ENCODE measurements at places on chromosomes 1 and 21. TPM values are rescaled to one million over a fixed set of nuclear protein-coding genes. Genes with fewer than 3 reads are reported as not detected.

DNA sequence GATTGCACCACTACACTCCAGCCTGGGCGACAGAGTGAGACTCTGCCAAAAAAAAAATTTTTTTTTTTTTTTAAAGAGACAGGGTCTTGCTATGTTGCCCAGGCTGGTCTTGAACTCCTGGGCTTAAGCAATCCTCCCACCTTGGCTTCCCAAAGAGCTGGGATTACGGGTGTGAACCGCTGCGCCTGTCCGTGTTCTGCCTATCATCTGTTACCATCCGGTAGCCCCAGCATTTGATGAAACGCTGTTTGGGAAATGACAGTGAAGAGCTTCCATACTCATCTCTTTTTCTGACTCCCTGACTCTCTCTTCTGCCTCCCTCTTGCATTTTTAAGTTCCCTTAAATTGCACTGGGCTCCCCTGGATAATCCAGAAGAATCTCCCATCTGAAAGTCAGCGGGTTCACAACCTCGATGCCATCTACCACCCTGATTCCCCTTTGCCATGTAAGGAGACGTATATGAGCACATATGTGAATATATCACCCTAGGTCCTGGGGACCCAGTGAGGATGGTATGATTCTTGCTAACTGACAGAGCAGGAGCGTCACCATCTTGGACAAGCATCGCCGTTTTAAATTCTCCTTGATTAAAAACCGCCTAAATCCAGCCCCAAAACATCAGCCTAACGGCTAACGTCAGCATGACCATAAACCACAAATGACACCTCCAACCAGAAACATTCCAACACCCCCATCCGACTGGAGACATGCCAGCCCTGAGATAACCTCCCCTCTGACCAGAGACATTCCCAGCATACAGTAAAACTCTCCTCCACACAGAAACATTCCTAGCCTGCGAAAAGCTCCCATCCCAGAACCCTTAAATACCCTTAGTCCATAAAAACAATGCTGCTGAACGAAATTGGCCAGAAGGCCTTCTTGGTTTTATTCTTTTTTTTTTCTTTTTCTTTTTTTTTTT is 12.4 kb downstream of the TNFRSF8 start:
- DNase-seq: peak; percentile 71

GRCh38 chr1:229388897-229389580 is 44.9 kb downstream of the ACTA1 start:
- DNase-seq: no peak

DNA sequence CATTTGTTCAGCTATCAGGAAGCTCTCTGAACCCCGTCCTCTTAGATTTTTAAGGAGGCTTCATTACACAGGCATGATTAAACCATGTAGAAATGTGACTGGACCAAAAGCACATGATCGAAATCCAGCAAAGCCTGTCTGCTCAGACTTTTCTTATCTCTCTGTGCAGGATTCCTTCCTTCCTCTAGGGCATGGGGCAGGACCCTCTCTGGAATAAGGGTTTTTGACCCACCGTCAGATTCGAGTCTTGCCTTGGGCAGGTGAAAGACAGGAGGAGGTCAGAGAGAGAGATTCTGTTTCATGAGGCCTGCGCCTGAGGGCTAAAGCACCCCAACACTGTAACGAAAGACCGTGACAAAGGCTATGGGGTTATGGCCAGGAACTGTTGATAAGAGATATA is 136.8 kb downstream of the RHOU start:
- no peak for DNase-seq

CLK2 gene
- 21.6 TPM for total RNA-seq

- no peak for DNase-seq
Measured at GRCh38 chr1:57843760-57844159, 419.9 kb upstream of the DAB1 start.

GNG4 gene
- total RNA-seq: 1.1 TPM

GRCh38 chr21:46215436-46216131 is 13.0 kb downstream of the LSS start:
- no peak for DNase-seq

GRCh38 chr21:34881421-34881820 is 167.7 kb downstream of the RUNX1 start:
- DNase-seq: no peak

DNA sequence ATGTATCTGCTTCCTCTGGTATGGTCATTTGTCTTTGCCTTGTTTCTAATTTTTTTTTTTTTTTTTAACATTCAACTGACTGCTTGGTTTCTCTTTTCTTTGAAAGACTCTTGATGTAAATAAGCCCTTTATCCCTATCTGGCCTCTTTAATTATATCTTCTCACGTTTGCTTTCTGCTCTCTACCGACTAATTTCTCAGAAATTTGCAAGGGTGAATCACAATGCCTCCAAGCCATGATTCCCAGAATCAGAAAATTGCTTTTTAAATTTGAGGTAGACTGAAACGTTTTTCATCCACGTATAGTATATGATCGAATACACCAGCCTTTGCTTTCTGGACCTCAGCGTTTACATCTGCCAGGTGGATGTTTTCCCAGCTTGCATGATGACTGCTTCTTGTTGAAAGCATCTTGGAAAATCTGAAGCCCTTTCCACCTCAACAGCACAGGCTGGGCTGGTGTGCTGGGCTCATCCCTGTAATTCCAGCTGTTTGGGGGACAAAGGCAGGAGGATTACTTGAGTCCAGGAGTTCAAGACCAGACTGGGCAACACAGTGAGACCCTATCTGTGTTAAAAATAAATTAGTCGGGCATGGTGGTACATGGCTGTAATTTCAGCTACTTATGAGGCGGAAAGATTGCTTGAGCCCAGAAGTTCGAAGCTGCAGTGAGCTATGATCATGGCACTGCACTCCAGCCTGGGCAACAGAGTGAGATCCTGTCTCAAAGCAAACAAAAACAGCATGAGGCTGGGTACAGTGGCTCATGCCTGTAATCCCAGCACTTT is 35.0 kb upstream of the GPR137B start:
- DNase-seq: no peak

DNA sequence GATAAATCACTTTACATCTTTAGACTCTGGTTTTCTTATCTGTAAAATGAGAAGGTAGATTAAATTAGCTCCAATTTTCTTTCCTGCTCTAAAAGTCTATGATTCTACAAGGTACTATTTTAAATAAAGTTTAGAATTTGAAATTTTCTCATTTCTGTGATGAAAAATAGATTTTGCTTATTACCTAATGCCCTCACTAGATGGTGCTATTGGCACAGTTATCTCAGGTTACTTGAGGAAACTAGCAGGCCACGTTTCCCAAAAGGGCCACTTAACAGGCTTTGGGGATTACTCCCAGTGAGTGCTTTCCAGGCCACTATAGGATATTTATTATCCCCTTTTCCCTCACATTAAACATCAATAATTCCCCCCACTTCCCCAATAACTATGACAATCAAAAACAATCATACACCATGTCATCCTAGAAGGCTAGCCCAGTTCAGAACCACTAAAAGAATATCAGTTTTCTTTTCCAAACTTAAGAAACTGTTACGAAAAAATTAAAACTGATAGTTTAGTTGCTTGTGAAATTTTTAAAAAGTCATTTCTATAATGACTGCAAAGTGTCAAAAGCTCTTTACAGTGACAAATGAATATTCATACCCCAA is 30.6 kb downstream of the OMA1 start:
- DNase-seq: peak; percentile 47

PM20D1 gene
- total RNA-seq: 0.52 TPM

TFF1 gene
- not detected for total RNA-seq

GRCh38 chr1:168320800-168321450 is 40.2 kb downstream of the TBX19 start:
- DNase-seq: peak; percentile 80

- no peak for DNase-seq
Measured at GRCh38 chr1:20430355-20431175, 55.4 kb downstream of the CAMK2N1 start.

- peak; percentile 43 for DNase-seq
Measured at GRCh38 chr21:46325073-46325912, 1.3 kb downstream of the PCNT start.

- DNase-seq: no peak
Measured at GRCh38 chr1:215645861-215646260, 78.8 kb downstream of the KCTD3 start.

HES5 gene
- not detected for total RNA-seq

- DNase-seq: peak; percentile 85
Measured at GRCh38 chr1:29793101-29793546, 556.8 kb downstream of the PTPRU start.

DNA sequence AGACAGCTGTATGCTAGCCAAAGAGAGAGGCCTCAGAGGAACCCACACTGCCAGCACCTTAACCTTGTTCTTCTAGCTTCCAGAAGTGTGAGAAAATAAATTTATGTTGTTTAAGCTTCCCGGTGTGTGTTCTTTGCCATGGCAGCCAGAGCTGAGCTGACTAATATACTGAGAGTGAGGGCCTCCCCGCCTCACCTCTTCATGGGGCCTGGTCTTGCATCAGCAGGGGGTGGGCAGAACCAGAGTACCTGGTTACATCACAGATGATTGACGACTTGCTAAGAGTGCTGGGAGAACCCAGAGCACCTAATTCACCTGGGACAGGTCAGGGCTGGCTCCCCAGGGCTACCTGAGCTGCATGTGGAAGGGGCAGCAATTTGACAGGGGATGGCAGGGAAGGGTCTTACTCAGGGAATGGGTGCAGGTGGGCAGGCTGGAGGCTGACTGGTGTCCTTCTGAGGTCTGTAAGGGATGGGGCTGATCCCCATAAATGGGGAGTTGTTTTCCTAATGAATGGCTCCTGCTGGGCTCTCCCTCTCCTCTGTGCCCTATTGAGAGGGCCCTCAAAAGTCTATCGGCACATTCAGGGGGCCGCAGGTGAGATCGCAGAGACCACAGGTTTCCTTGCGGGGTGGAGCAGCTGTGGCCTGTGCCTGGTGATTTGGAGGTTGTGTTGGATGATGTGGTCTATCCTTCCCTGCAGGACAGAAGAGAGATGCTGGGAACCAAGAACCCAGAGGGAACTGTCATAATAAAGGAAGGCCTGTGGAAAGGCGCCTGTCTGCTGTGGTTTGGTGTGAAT is 60.6 kb upstream of the ETV3 start:
- DNase-seq: no peak

GRCh38 chr1:169586067-169586394 is 250 bp downstream of the F5 start:
- DNase-seq: no peak

GRCh38 chr1:31657972-31658510 is 13.4 kb upstream of the PEF1 start:
- no peak for DNase-seq

GRCh38 chr1:160162931-160163330 is 11.5 kb downstream of the ATP1A4 start:
- no peak for DNase-seq

E2F2 gene
- total RNA-seq: 0.55 TPM

GRCh38 chr1:192939440-192939839 is 119.7 kb downstream of the UCHL5 start:
- no peak for DNase-seq

GRCh38 chr1:117754061-117754969 is 148.5 kb downstream of the TENT5C start:
- DNase-seq: peak; percentile 81

FCRL6 gene
- total RNA-seq: 1.7 TPM

RNU1-3 gene
- total RNA-seq: under 0.01 TPM

DNA sequence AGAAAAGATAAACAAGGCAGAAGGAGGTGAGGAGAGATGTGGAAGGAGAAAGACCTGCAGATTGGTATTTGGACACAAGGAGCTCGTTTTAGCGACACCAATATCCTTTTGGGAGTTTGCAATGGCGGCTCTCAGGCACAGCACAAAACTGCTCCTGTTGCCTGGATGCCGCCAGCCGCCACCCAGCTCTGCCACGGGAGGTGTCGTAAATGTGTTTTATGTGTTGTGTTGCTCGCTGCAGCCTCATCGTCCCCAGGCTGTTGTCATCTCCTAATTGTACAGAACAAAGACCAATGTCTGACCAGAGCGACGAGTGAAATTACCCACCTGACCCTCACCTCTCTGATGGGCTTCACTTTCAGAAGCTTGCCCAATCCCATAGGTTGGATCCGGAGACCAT is 96.6 kb upstream of the ZNF281 start:
- no peak for DNase-seq
